ENCODE measurements at places on chromosomes 4 and X.

GRCh38 chr4:9949573-9949972 is 71.7 kb downstream of the SLC2A9 start:
- DNase-seq: no peak

GRCh38 chr4:158163941-158164767 is 8.7 kb downstream of the GASK1B start:
- no peak for DNase-seq

GRCh38 chrX:96907516-96908272 is 24.0 kb downstream of the RPA4 start:
- DNase-seq: peak; percentile 28

DNA sequence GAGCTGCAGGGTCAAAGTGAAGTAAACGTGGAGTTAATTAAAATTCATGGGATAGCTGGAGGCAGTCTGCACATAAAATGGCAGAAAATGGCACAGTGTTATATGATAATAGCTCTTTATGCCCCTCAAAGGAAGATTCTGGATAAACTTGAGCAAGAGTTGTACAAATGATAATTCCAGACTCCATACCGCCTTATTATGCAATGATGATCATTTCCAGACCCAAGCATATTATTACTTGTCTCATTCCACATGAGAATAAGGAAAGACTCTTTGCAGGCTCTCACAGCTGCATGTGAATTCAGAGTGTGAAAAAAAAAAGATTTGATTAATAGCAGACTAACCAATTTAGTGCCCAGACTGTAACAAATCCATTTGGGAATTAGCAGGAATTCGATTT is 105.4 kb downstream of the STK32B start:
- DNase-seq: peak; percentile 84

- DNase-seq: no peak
These were observed 128.9 kb downstream of the UGT8 start for GRCh38 chr4:114727461-114727860.
